ENCODE measurements at places on chromosomes 6 and 20.

DNA sequence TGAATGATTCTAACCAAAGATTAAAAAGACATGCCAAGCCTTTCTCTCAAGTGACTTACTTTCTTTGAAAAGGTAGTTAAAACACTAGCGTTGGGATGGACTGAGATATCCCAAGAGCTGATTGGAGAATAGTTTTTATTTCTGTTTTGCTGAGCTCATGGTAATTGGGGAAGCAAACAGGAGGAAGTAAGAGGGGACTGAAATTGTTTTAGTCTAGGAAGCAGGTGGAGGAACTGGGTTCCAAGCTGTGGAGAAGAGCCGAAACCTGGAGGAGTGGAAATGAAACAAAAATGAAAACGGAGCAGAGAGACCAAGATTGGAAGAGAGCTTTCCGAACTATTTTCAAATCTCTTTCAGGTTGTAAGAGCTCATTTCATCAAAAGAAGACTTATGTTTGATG is 59.9 kb upstream of the TENT5A start:
- DNase-seq, result no peak

DNA sequence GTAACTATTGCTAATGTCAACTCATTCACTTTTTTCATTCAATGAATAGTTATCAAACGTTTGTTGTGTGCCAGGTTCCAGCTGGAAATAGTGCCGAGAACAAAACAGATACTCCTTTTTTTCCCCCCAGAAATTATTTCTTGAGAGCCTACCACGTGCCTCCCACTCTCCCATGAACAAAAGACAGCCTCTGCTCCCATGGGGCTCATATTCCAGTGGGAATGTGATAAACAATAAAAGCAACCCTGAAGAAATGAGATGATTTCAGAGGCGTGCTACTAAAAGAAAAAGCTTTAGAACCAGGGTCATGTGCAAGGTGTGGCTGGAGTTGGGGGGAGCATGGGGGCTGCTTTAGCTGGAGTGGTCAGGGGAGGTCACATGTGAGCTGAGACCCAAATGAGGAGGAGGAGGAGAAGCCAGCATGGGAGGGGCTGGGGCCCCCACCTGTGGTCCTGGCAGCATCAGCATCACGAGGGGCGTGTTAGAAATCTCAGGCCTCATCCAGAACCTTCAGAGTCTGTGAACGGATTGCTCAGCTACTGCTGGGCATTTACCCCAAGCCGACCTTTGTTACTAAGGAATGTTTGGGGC is 157.4 kb downstream of the EYA2 start:
- no peak for DNase-seq

GRCh38 chr6:46052479-46052878 is 36.8 kb upstream of the CLIC5 start:
- no peak for DNase-seq

DNA sequence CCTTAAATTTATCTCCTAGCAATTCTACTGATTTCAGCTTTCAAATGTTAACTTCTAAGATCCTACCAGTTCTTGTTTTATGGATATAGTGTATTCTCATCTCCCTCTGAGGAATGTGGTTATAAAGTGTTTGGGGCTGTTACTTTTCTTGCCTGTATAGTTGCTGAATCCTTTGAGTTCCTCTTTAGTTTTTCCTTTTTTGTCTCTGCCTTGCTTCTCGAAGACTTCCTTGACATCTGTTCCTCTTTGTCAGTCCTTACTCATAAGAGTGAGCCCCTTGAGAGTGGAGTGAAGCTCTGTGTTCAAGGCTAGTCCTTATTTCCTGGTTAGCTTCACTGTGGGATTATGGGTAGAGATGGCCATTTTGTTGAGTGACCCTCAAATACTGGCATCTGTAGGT is 84.6 kb downstream of the ELOVL4 start:
- no peak for DNase-seq

DNA sequence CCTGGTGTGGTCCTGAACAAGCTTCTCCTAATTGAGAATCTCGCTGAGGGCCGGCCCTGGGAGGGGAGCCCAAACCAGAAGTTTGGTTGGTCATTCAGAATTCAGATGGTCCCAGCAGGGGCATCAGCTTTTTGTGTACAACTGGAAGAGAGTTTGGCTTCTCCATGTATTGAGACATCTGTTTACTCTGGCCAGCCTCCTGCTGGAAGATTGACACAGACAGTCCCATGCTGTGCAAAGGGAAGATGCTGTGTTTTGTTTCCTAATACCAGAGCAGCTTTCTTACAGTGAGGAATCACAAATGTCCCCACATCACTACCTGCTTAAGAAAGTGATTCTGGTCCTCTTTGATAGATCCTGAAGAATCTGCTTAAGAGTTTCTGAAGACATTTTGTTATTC is 97.8 kb downstream of the PLEKHG1 start:
- DNase-seq, result no peak

GRCh38 chr6:15735567-15736265 is 72.9 kb upstream of the DTNBP1 start:
- no peak for DNase-seq

- no peak for DNase-seq
Observed at GRCh38 chr6:42509765-42510164, 54.1 kb upstream of the UBR2 start.

GRCh38 chr20:49534255-49534712 is 33.7 kb downstream of the PTGIS start:
- peak; percentile 65 for DNase-seq

- DNase-seq, result no peak
Observed at GRCh38 chr6:70210462-70210861, 92.4 kb downstream of the COL9A1 start.

DNA sequence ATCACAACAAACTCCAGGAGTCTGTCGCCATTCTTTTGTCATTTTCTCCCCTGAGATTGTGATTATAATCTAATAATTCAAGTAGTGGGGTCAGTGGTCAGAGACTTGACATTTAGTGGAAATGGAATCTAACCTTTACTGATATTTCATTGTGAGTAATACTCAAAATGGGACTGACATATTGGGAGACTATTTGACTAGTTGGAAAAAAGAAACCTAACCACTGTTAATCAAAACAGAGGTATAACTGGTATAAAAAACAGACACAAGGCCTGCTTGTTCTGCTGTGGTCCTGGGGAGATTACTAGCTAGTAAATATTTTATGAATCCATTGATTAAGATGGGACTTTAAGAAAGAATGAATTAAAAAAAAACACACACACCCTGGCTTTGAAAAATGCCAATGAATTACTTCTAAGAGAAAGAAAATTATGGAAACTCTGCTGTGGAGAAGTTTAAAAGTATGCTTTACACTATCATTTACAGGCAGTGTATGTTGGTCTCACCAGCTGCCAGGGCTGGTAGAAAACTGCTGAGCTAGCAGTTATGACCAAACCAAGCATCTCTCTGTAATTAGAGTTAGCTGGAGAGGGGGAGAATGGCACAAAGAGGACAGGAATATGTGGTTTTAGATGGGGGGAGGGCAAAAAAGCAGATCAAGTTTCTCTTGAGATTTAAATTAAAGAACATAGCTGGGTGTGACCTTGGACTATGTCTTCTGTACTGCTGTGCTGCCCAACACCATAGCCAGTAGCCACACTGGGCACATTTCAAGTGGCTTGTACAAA is 103.7 kb downstream of the FYN start:
- DNase-seq, result no peak

- DNase-seq, result no peak
Observed at GRCh38 chr6:134424798-134425170, 106.9 kb upstream of the SGK1 start.

DNA sequence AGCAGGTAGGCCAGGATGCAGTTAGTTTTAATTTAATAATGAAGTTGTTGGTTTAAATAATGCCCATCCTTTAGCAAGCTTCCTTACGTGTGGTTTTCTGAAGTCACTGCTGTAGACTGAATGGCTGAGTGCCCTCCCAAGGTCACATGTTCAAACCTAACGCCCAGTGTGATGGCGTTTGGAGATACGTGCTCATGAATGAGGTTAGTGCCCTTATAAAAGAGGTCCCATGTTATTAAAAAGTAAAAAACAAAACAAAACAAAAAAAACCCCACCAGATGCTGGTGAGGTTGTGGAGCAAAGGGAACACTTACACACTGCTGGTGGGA is 16.3 kb downstream of the LRP11 start:
- no peak for DNase-seq

- DNase-seq, result peak; percentile 29
Observed at GRCh38 chr6:17167327-17167979, 65.6 kb downstream of the STMND1 start.

DNA sequence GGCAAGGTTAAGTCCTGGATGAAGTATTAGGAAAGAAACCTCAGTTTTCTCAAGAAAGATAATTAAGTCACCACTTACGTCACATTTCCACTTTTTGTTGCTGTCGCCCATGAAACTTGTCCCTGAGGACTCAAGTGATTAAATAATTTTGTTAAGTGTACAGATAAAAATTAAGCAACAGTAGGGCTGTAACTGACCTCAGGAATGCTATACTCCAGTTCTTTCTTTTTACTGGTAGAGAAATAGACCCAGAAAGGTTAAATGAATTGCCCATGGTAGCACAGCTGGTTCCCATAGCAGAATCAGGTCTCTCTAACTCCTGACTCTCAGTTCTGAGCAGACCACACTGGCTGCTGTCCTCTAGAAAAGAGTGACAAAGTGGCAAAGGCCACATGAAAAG is 54.5 kb downstream of the CLIC5 start:
- no peak for DNase-seq

- no peak for DNase-seq
Observed at GRCh38 chr20:19738951-19739350, 19.1 kb upstream of the RIN2 start.

GRCh38 chr20:8130840-8131526 is 1.1 kb upstream of the PLCB1 start:
- no peak for DNase-seq
